ENCODE measurements at places on chromosomes 7 and 10. TPM values are rescaled to one million over a fixed set of nuclear protein-coding genes. Genes with fewer than 3 reads are reported as not detected.

The SLC26A4 gene
- not detected for total RNA-seq

The NUTM2E gene
- total RNA-seq, result 0.12 TPM

DNA sequence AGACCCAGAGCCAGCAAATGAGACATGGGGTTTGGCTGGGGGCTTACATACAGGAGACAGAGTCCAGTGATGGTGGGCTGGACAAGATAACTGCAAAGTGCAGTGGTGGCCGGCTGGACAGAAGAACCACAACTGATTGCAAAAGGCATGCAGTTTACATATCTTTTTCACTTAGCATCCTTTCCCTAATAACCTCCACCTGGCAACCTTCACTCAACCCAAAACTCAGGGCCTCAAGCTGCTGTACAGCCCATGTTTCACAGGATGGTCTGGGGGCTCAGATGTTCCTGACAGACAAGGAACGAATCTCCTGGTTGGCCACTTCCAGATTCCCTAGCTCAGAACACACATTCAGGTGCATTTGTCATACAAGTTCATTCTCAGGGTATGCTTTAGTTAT is 7.8 kb upstream of the PDCD4 start:
- no peaks in the 10 kb centered on the region for H3K36me3 ChIP-seq
- H3K27me3 ChIP-seq, result no peaks in the 10 kb centered on the region
- no peak for DNase-seq
- no peaks in the 10 kb centered on the region for H3K4me1 ChIP-seq

- H3K4me3 ChIP-seq, result no peak overlapping the region
- DNase-seq, result no peak
- no peaks in the 10 kb centered on the region for H3K36me3 ChIP-seq
- H3K27me3 ChIP-seq, result no peaks in the 10 kb centered on the region
- no peak overlapping the region for H3K27ac ChIP-seq
- H3K4me1 ChIP-seq, result peaks cover 5% of the 10 kb centered on the region
These were observed 26.9 kb upstream of the TMEM213 start for GRCh38 chr7:138770904-138771303.

- H3K27me3 ChIP-seq, result no peaks in the 10 kb centered on the region
- H3K4me1 ChIP-seq, result peaks cover 16% of the 10 kb centered on the region
- peak; percentile 43 for DNase-seq
- no peak overlapping the region for H3K27ac ChIP-seq
- H3K36me3 ChIP-seq, result no peaks in the 10 kb centered on the region
These were observed 71.9 kb downstream of the WIPF3 start for GRCh38 chr7:29878081-29878688.

DNA sequence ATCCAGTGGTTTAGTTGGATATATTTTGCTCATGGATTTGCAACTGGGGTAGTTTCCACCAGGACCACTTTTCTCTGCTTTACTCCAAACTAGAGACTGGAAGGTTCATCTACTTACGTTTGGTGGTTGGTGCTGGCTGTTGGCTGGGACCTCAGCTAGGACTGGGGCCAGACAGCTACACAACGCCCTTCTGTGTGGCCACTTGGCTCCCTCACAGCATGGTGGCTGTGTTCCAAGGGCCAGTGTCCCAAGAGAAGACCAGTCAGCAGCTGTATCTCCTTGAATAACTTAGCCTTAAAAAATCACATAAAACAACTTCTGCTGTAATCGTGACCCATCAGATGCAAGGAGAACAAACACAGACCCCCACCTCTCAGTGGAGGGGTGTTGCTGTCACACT is 4.2 kb upstream of the KCNH2 start:
- DNase-seq, result no peak
- H3K36me3 ChIP-seq, result no peaks in the 10 kb centered on the region
- H3K27ac ChIP-seq, result no peak overlapping the region
- H3K4me1 ChIP-seq, result peaks cover 17% of the 10 kb centered on the region
- H3K27me3 ChIP-seq, result peaks cover 29% of the 10 kb centered on the region
- H3K4me3 ChIP-seq, result no peak overlapping the region

- H3K36me3 ChIP-seq, result peaks cover 10% of the 10 kb centered on the region
- peak overlapping the region; percentile 83 for H3K4me3 ChIP-seq
- DNase-seq, result no peak
- H3K4me1 ChIP-seq, result no peaks in the 10 kb centered on the region
- H3K27ac ChIP-seq, result no peak overlapping the region
These were observed 1.6 kb downstream of the ZNF746 start for GRCh38 chr7:149495785-149496641.
